Cardiac septum (tissue), 1 donor: ENCODE measurements at places on chromosomes 5 and 9. TPM values are rescaled to one million over a fixed set of nuclear protein-coding genes. Genes with fewer than 3 reads are reported as not detected.

The UBE2QL1 gene
- 13.1 TPM for total RNA-seq

DNA sequence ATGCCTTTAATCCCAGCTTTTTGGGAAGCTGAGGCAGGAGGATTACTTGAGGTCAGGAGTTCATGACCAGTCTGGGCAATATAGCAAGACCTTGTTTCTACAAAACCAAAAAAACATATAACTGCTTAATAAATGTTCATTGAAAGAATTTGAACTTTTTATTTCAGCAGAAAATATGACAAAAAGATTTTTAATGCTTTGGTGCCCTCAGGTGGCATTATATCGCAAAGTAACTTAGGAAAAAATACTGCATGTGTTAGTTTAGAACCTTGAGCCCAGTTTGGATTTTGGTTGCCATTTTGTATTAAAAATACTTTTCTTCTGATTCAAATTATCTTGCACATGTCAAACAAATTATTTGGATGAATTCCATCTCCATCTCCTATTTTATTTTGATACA lies 103.2 kb downstream of the GPBP1 start:
- no peak for DNase-seq

GRCh38 chr5:130067364-130067763 lies 163.1 kb downstream of the CHSY3 start:
- DNase-seq, result no peak

GRCh38 chr5:167452136-167452535 lies 839.3 kb upstream of the WWC1 start:
- DNase-seq, result no peak

GRCh38 chr5:173757403-173758209 lies 130.5 kb upstream of the CPEB4 start:
- no peak for DNase-seq

The FBP2 gene
- not detected for total RNA-seq

DNA sequence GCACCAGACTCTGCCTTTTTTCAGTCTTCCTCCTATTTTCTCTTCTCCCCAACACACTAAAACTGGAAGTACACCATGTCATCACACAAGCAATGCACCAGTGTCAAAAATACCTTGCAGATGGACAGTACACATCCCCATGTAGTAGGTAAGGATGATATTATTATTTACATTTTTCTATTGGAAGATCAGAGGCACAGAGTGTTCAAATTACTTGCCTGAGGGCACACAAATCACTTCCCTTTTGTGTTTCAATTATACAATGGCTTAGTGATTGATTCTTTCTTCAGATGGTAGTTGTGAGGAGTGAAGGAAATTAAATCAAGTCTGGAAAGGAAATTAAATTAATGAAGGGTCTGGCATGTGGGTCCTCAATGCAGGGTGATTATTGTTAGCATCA lies 39.6 kb downstream of the CTSL start:
- DNase-seq, result no peak

DNA sequence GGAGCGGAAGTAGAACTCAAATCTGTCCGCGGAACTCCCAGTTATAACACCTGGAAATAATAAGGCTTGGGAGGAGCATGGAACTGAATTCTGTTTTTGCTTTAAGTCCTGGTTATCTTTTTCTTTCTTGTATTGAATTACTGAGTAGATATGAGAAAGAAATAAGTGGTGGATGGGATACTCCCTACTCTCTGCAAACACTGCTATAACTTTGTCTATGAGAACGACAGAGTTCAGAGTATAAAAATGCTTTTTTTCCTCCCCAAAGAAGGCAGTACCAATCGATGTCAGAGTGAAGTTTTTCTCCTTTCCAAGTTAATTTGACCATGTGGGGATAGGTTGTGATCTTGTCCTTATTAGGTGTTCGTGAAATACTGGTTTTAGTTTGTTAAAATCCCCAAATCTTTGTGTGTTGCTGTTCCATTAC lies 1.2 kb downstream of the RIC1 start:
- no peak for DNase-seq

DNA sequence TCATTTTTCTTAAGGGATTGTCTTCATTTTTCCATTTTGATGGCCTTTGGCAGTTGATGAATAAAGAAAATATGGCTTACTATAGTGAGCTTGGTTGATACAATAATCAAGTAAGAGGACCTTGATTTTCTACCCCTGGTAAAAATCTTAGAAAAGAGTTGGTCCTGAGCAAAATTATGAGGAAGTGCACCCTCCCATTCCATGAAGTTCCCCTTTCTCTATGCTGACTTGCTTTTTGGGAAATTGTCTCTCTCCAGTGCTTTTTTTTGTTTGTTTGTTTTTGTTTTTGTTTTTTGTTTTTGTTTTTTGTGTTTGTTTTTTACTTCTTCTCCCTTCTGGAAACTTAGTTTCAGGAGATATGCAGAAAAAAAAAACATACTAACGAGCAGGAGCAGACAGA lies 449.2 kb upstream of the ACTBL2 start:
- DNase-seq, result no peak

GRCh38 chr5:43110606-43111170 lies 10.0 kb upstream of the ZNF131 start:
- DNase-seq, result no peak
